ENCODE measurements at places on chromosomes 2 and 18. TPM values are rescaled to one million over a fixed set of nuclear protein-coding genes. Genes with fewer than 3 reads are reported as not detected.
A peak's percentile ranks its signal among the peaks of the same experiment; 100 is the strongest.

GRCh38 chr18:45745817-45746461 lies 22.0 kb downstream of the SLC14A1 start:
- no peak overlapping the region for H3K4me3 ChIP-seq
- H3K4me1 ChIP-seq, result no peaks in the 10 kb centered on the region
- ATAC-seq, result peak; percentile 48
- no peak overlapping the region for H3K27ac ChIP-seq

GRCh38 chr2:191233533-191233932 lies 11.7 kb upstream of the MYO1B start:
- ATAC-seq, result no peak
- H3K4me3 ChIP-seq, result no peak overlapping the region

The TNP1 gene
- not detected for total RNA-seq

- no peaks in the 10 kb centered on the region for H3K4me1 ChIP-seq
- H3K27me3 ChIP-seq, result peaks cover 20% of the 10 kb centered on the region
- H3K36me3 ChIP-seq, result no peaks in the 10 kb centered on the region
- H3K27ac ChIP-seq, result no peak overlapping the region
- no peak overlapping the region for H3K4me3 ChIP-seq
Measured at GRCh38 chr2:178143481-178143880, 31.2 kb downstream of the RBM45 start.

DNA sequence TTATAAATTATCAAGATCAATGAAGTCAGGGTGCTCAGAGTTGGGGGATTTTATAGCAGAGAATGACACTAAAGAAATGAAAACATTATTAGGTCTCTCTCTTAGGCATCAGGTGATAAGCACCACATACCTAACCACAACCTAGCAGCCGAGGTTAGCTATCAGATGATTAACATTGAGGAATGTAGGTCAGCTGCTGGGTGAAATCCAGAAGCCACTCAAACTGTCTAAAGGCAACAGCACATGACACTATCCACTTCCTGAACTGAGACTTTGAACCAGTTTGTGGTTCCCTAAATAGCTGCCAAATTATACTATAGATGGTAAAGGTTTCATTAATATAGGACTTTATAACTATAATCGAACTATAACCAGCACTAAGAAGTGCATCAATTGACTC lies 4.7 kb downstream of the EPG5 start:
- no peak overlapping the region for H3K4me3 ChIP-seq
- H3K27ac ChIP-seq, result no peak overlapping the region
- no peaks in the 10 kb centered on the region for H3K4me1 ChIP-seq
- no peaks in the 10 kb centered on the region for H3K36me3 ChIP-seq

DNA sequence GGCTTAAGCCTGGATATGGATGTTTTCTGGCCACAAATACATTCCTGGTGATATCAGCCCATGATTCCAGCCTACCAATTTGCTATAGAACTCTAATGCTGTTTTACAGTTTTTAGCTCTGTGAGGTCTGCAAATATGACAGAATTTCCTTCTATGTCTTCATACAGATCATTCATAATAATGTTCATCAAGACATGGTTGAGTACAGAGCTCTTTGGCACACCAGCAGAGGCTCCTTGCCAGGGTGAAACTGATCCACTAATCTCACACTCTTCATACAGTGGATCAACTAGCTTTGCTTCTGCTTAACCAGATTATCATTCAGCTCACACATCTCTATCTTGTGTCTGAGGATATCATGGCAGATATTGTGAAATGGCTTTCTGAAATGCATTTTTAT lies 672.1 kb downstream of the STK39 start:
- H3K27me3 ChIP-seq, result no peaks in the 10 kb centered on the region
- H3K4me3 ChIP-seq, result no peak overlapping the region
- ATAC-seq, result no peak
- no peaks in the 10 kb centered on the region for H3K4me1 ChIP-seq
- H3K27ac ChIP-seq, result no peak overlapping the region
- no peaks in the 10 kb centered on the region for H3K36me3 ChIP-seq

DNA sequence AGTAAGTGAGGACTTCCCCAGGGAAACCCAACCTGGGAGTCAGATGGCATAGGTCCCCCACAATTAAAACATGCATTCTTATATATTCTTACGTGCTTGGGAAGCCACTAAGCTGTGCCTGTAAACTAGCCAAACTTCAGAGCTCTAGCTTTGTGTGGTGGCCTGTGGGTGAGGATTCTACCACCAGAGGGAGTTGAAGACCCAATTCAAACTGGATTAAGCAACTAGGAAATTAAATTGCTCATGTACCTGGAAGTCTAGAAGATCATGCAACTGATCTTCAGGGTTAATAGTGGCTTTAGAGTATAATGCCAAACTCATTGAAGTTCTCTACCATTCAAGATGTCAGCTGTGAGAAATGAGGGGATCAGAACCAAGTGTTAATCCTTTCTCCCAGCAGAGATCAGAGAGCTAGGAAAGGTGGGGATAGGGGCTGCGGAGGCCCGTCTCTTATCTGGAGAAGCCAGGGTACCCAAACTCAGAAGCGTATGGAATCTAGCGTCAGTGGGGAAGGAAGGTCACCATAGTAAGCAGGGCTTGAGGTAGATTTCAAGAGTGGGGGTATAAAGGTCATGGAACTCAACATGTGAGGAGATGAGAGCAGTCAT lies 53.2 kb upstream of the CCDC85A start:
- ATAC-seq, result no peak
- H3K27ac ChIP-seq, result no peak overlapping the region
- no peak overlapping the region for H3K4me3 ChIP-seq
- H3K27me3 ChIP-seq, result peaks cover 7% of the 10 kb centered on the region

- no peak overlapping the region for H3K27ac ChIP-seq
- H3K36me3 ChIP-seq, result peaks cover 7% of the 10 kb centered on the region
- H3K4me3 ChIP-seq, result no peak overlapping the region
- no peaks in the 10 kb centered on the region for H3K4me1 ChIP-seq
Measured at GRCh38 chr2:3294493-3294892, 83.1 kb downstream of the EIPR1 start.

The ARHGEF4 gene
- 21.1 TPM for total RNA-seq
